ENCODE measurements at places on chromosomes 6 and 20.

- no peak for DNase-seq
Measured at GRCh38 chr6:46422619-46423018, 68.6 kb downstream of the RCAN2 start.

- DNase-seq, result no peak
Measured at GRCh38 chr6:42086046-42087035, 36.0 kb downstream of the TAF8 start.

GRCh38 chr6:63716169-63716568, 80.6 kb downstream of the PHF3 start:
- DNase-seq, result no peak

DNA sequence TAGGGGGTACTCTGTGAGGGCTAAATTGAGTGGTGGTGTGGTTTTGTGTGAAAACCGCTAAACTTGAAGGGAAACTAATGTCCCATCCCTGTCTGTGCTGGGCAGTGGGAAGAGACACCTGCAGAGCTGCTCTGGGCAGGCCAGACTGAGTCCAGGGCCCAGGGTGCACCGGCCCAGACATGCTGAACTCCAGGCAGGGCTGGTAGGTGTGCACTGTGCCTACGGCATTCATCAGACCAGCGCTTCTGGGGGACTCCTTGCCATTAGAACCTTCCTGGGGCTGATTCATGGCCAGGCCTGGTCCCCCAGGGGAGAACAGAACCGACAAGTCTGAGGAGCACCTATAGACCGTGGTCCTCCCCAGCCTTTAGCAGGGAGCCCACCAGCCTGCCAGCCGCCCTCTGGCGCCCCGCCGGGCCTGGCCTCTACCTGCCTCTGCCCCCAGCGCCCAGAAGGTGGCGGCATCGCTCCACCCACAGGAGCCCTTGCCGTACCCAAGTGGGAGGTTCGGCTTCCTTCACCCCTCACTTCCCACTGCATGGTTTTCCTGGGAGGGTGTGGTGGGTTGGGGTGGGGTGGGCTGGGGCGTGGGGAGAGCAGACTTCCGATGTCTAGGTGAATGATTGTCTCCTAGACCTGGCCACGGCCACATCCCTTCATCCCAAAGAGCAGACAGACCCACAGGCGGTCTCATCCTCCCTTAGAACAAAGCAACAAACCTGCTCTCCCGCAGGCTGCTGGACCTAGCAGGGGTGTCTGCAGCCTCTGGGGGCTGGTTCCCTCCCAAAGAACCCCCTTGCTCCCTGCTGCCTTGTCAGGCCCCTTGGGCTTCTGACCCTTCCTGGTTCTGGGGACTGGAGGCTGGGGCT, 15.5 kb downstream of the CCDC167 start:
- peak; percentile 79 for DNase-seq

GRCh38 chr6:7819431-7820015, 91.1 kb downstream of the TXNDC5 start:
- DNase-seq, result no peak

GRCh38 chr6:133559926-133560325, 318.8 kb downstream of the EYA4 start:
- DNase-seq, result no peak

GRCh38 chr20:63258781-63259180, 4.5 kb upstream of the NKAIN4 start:
- DNase-seq, result no peak

- no peak for DNase-seq
Measured at GRCh38 chr6:4682431-4683097, 93.6 kb upstream of the CDYL start.

- no peak for DNase-seq
Measured at GRCh38 chr6:117924690-117925089, 17.6 kb downstream of the SLC35F1 start.

- DNase-seq, result peak; percentile 22
Measured at GRCh38 chr6:56381801-56382251, 134.4 kb upstream of the COL21A1 start.

DNA sequence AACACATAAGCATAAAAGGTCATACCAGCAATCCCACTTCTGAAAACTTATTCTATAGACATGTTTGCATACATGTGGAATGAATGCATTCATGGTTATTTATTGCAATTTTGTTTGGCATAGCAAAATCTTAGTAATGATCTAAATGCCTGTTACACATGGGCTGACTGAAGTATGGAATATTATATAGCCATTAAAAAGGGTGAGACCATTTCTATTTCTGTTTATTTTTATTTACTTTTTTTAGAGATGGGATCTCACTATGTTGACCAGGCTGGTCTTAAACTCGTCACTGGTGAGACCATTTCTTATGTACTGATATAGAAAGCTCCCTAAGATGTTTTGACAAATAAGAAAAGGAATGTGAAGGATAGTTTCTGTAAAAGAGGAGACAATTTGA, 14.3 kb upstream of the SCRT2 start:
- no peak for DNase-seq

DNA sequence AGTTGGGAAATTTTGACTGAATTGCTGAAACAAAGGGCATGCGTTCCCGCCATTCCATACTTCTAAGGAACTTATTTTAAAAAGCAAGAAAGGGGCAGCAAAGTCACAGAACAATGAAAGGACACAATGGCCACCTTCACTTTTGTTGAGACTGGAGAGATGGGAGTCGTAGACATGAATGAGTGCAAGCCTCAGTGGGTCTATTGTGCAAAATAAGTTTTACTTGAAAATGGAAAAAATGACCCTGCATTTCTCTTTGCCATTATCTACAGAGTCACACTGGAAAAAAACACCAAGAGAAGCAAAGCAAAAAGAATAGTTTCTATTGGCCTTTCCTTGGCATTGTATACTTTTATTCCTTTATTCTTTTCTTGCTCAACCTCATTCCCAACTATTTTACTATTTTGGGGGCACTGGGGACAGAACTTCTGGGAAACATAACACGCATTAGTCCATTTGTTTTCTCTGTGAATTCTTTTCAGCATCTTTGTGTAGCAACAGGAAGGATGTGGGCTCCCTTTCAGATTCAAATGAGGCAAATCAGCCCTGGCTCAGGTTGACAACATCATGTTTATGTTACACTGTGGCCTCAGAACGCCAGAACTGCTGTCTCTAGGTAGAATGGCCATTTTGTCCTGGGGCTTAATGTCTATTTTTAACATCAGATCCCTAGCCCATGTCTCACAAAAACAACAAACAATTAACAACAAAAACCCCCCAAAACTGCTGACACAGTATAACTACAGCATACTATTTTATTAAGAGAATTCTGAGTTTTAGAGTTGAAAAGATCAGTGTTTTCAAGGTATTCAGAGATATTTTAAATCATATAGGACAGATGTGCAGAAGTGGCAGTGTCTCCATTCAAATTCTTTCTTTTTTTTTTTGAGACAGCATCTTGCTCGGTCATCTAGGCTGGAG, 122.2 kb downstream of the FYN start:
- DNase-seq, result no peak

DNA sequence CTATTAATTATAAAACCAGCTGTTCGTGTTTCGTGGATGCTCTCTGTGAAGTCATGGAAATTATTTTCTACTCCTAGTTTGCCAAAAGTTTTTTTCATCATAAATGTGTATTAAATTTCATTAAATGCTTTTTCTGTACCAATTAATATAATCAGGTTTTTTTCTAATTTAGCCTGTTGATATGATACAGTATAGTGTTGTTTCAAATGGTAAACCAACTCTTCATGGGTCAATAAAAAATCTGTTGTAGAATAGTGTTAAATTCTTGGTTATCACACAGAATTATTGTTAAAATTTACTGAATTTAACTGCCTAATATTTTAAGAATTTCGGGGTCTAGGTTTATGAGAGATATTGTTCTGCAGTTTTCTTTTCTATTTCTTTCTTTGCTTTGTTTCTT, 505.9 kb upstream of the MANEA start:
- no peak for DNase-seq

DNA sequence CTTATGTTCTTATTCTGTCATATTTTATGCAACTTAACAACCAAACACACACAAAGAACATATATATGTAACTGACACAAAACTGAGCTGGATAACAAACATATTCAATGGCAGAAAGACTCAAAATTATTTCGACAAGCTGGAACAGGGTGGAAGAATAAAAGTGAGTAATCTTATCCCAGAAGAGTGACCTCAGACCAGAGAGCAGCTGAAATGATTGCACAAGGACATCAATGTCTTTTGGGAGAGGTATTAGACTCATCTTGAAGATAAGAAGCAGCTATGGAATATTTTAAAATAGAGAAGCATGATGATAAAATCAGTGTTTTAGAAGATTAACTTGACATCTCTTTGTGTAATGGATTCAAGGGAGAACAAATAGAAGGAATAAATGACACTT, 191.6 kb upstream of the PRDM1 start:
- no peak for DNase-seq

- no peak for DNase-seq
Measured at GRCh38 chr20:19502169-19502568, 255.9 kb upstream of the RIN2 start.

DNA sequence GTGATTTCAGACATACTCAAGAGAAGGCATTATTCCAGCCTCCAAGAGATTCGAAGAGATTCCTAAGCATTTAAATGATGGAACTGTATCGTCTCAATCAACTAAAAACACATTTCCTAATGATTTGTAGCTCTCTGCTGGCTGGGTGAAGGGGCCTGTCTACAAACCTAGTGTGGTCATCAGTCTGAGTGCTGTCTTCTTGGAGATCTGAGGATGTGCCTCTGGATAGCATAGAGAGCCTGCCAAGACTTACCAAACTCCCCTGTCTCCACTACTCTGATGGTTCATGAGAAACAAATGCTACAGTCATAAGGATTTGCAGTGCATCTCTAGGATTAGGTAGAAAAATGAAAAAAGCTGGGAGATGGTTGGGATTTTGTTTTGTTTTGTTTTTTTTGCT, 176.9 kb upstream of the CITED2 start:
- no peak for DNase-seq

DNA sequence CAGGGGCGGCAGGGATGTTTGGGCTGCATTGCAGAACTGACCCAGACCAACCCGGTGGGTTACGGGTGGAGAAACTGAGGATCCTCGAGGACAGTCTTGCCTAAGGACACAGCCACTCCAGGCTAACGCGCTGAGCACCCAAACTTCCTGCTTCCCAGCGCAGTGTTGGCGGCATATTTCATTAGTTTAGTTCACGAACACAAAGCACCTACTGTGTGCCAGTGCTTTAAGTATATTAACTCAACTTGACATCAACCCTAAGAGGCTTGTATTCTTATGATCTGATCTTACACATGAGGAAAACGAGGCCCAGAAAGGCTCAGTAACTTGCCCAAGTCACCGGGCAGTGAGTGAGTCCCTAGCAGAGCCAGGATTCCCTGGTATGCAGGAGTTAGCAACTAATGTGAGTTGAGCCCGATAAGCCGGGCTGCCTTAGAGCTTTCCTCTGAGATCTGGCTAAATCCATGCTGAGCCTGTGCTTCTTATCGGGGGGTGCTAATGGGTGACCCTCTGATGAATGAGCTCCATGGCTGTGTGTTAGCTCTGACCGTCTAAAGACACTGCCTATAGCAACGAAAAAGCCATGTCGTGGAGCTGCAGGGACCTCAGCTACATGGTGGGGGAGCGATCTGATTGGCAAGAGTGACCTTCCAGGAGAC, 92.7 kb downstream of the CD40 start:
- no peak for DNase-seq

- peak; percentile 5 for DNase-seq
Measured at GRCh38 chr20:46695892-46696291, 6.6 kb upstream of the TP53RK start.

- peak; percentile 55 for DNase-seq
Measured at GRCh38 chr20:8094850-8095249, 37.2 kb upstream of the PLCB1 start.

- DNase-seq, result peak; percentile 47
Measured at GRCh38 chr6:14767226-14767625, 478.6 kb upstream of the JARID2 start.

DNA sequence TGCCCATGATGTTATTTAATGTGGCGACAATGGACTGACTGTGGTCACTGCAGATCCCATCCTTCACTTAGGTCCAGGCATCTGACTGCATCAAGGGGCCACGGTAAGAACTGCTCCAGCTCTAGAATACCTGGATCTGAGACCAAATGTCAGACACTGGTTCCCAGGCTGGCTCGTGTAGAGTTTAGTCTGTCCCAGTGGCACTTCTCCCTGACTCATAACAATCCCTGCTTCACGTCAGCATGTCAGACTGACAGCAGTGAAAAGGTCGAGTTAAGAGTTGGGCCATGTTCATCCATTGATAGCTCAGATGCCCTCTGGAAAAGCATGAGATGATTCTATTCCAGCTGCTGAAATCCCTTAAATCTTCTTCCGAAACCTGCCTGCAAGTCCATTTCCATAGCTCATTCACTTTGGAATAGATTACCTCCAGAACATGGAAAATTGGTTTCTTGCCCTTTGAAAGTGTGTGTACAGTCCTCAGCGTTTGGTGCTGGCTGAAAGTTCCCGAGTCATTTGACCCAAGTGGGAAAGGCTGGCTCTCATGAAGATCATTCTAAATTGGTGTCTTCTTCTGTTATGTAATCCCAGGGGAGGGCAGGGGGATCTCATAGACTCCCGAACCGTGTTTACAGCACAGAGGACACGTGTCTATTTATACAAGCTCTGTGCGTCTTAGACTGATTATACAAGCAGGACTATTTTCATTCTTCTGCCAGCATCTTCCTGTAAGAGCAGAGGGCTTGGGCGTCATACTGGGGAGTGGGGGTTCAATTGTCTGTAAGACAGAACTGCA, 160.8 kb downstream of the ZDHHC14 start:
- no peak for DNase-seq

- DNase-seq, result no peak
Measured at GRCh38 chr20:24842918-24843715, 106.0 kb upstream of the CST7 start.

- DNase-seq, result peak; percentile 32
Measured at GRCh38 chr6:37085198-37085597, 79.7 kb downstream of the FGD2 start.

DNA sequence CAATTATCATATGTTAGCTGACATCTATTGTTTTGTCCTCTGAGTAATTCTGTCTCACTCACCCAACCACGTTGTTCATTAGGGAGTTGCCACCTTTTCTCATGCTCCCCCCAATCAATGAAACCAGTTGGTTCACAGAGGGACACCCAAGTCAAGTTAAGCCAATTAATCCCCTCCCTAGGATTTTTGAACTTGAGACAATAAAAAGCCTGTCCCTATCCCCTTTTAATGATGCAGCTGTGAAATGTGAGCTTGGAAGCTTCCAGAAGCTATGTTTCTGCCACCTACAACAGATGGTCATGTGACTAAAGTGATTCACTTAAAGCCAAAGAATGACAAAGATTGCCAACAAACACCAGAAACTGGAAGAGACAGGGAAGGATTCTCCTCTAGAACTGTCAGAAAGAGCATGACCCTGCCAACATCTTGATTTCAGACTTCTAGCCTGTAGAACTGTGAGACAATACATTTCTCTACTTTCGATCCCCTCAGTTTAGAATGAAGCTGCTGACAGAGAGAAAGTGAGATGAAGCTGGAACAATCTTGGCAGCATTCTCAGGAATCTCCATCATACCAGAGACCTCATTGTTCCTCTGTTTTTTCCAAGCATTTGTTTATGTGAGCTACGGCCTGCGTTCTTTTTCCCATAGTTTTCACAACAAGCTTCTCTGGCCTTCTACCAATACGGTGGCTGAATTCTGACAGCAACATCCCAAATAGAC, 57.8 kb upstream of the TPD52L1 start:
- no peak for DNase-seq

- peak; percentile 12 for DNase-seq
Measured at GRCh38 chr20:15378151-15378550, 1040.7 kb upstream of the FLRT3 start.

GRCh38 chr20:61902221-61902869, 163.3 kb downstream of the TAF4 start:
- DNase-seq, result no peak
